ENCODE measurements at places on chromosomes 6 and 20.

GRCh38 chr6:166253281-166253681 lies 54.9 kb downstream of the PRR18 start:
- DNase-seq = no peak

DNA sequence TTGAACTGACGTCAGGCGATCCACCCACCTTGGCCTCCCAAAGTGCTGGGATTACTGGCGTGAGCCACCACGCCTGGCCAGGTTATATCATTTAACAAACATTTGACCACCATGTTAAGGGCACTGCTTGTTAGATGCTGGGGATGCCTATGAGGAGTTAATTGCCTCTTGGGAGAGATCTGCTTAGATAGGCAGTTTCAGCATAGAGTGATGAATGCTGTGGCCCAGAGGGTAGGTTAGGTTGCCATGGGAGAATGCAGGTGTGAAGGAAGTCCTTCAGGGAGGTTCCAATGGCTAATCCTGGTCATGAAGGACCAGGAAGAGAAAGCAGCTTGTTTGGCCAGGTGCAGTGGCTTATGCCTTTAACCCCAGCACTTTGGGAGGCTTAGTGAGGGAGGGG lies 17.0 kb downstream of the PHF20 start:
- no peak for DNase-seq

GRCh38 chr20:39705032-39705431 lies 742.9 kb downstream of the DHX35 start:
- DNase-seq = no peak

GRCh38 chr20:1332749-1333300 lies 3.9 kb upstream of the SDCBP2 start:
- DNase-seq = no peak

- DNase-seq = peak; percentile 42
These were observed 43.4 kb downstream of the SNRNP48 start for GRCh38 chr6:7633361-7633760.

- peak; percentile 40 for DNase-seq
These were observed 19.9 kb downstream of the SLC13A3 start for GRCh38 chr20:46631212-46631869.

- no peak for DNase-seq
These were observed 116.7 kb downstream of the JPH2 start for GRCh38 chr20:44070139-44070900.

- DNase-seq = peak; percentile 87
These were observed 40.4 kb upstream of the TINAG start for GRCh38 chr6:54267798-54268197.

GRCh38 chr6:7546020-7546369 lies 4.5 kb downstream of the DSP start:
- DNase-seq = peak; percentile 33

DNA sequence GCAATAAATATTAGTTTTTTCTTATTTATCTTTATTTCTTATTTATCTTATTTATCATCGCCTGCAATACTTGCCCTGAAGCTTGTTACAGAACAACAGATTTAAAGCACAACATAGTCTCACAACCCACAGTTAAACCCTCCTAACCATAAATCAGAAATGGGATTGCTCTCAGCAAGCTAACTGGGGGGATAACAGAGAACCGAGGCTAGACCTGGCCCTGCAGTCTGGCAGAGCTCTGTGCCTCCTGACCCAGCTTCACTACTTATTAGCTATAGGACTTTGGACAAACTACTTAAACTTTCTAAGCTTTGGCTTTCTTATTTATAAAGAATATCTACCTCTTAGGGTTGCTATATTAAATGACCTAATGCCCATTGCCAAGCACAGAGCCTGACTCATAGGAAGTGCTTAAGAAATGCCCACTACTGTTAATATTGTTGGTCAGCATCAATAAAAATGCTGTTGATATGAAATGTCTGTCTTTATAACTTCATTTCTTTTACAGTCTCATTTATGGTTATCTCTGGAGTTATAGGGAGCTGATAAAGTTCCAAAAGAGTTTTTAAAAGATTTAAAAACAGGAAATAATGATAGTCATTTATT lies 87.9 kb upstream of the BEND6 start:
- DNase-seq = peak; percentile 53

DNA sequence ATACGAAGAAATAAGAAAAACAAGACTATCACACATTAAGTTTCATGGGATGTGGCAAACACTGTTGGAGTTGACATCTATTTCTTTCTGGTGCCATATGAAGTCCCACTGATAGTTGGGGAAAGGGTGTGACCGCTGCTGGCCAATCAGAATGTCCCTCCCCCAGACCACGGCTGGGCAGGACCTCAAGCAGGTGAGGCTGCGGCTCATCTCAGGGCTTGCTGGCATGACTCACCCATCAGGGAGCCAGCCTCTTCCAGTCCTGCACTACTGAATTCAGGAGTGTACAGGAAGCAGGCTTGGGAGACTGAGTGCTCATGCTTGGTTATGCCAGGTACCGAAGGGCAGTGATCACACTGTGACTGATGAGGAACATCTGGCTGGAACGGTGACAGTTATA lies 18.9 kb downstream of the PREP start:
- no peak for DNase-seq

- DNase-seq = peak; percentile 18
These were observed 804 bp downstream of the C6orf141 start for GRCh38 chr6:49551078-49551865.

DNA sequence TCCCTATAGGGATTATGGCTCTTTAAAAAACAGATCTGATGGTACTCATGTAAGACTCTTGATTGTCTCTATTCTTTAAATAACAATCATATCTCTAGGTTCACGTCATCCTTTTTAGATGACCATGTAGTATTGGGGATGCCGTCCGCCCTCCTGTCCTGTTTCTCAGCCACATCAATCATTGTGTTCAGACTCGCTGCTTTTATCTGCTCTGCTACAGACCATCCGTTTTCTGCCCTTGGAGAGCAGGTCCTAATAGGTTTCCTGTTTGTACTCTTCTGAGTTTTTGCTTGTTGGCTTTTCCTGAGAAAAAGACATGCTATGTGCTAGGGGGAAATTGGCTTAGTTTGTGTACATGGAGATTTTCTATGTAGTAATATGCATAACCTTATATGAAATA lies 76.8 kb downstream of the SASH1 start:
- DNase-seq = no peak

GRCh38 chr20:49928411-49929141 lies 7.6 kb upstream of the RNF114 start:
- DNase-seq = peak; percentile 95

DNA sequence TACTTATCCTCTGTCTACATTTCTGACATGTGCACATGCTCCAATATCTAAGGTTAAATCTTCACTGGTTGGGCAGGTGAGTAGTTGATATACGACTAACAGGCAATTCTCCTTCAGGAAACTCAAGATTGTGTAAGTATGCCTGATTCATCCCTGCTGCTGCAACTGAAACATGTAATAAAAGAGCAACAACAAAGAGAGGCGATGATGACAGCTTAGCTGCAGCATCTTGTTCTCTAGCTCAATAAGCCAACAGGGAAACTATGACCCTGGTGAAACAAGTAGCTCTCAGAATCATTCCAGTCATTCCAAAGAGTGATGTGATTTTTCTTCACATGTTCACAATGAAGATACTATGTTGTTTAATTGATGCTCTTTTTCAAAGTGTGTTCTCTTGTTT lies 74.4 kb downstream of the ELOVL4 start:
- peak; percentile 96 for DNase-seq

DNA sequence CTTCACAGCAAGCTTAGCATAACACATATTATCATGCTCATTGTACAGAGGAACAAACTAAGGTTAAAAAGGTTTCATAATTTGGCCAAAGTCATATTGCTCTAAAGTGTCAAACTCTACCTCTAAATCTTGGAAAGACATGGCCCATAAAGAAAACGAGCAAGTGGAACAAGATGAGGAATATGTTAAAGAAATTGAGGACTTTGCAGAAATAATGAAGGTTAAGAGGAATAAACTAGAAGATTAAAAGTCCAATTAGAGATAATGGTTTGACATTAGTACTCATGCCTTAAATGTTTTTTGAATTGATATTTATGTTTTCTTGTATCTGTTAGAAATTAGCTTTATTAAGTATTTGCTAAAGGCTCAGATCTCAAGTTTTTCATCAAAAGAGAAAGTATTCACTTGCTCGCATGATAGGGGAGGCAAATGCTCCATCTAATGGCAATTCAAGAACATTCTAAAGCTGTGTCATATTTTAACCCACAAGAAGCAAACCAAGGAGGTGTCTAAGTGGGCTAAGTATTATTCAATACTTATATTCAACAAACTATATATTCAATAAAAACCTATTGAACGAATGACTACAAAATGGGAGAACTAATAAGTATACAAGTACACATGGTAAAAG lies 192.9 kb upstream of the SPTLC3 start:
- DNase-seq = no peak

DNA sequence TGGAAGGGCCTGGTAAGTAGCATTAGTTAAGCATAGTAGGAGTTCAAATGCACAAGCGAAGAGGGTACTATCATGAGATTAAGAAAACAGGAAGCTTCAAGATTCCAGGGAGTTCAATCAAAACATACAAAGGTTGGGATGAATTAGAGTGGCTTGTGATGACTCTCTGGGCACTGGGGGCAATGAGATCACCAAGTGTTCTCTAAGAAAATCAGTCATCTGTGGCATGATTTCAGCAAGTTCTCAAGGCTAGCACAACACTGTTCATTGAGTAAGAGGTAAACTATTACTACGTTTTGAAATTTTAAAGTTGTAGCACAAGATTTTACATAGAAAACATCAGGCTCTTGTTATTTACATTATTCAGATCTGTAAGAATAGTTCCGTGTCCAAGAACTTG lies 139.7 kb upstream of the FLRT3 start:
- DNase-seq = peak; percentile 58

- no peak for DNase-seq
These were observed 107.3 kb downstream of the EPB41L2 start for GRCh38 chr6:130955755-130956154.

- no peak for DNase-seq
These were observed 35.8 kb upstream of the ZNF831 start for GRCh38 chr20:59127839-59128238.

GRCh38 chr6:161318456-161318855 lies 44.6 kb upstream of the AGPAT4 start:
- no peak for DNase-seq

DNA sequence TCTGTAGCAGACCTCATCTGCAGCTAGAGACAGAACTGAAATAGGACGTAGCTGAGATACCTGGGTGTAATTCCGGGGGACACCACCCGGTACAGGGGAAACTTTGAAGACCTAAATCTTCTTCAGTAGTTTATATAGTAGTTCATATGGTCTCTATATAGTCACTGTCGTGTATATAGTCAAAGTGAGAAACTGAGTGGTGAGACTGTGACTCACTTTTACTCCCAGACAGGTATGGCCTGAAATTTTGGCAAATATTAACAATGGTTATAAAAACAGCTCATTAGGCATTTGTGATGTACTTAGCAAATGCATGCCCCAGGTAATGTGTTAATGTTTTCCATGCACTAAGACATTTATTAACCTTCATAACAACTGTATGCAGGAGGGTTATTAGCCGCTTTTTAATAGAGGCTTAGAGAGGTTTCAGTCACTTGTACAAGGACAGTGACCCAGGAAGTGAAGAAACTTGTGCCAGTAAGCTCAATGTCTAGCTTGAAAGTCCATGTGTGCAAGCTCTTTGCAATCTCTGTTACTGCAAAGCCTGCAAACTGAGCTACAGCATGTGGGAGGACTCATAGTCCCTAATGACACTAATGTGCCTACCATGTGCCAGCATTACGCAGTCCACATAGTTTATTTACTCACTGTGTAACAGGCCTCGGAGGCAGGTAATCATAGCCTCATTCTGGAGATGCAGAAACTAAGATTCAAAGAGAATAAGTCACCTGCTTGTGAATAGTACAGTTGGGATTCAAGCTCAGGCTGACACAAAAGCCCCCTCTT lies 165.4 kb upstream of the CHD6 start:
- DNase-seq = no peak

- no peak for DNase-seq
These were observed 232.2 kb downstream of the ERMARD start for GRCh38 chr6:169983651-169984050.

- DNase-seq = no peak
These were observed 94.7 kb downstream of the ADTRP start for GRCh38 chr6:11683871-11684270.

GRCh38 chr6:47096211-47096895 lies 54.2 kb upstream of the ADGRF1 start:
- DNase-seq = no peak

- no peak for DNase-seq
These were observed 36.7 kb downstream of the LAMA2 start for GRCh38 chr6:128919412-128920180.

DNA sequence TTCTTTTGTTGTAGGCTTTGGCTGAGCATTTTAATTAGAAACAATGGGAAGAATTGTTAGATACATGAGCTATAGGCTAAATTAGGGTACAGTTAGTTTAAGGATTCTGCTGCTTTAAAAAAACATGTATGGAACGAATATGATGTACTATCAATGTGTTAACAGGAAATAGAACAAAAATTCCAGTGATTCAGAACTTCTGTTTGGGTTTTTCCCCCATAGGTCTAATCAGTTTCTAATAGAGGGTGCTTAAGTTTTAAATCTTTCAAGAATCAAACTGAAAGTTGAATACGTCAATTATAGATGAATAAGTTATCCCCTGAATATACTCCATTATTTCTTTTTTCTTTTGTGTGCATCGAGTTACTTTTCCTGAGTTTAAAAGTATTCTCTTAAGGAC lies 1.9 kb downstream of the TAB2 start:
- no peak for DNase-seq

DNA sequence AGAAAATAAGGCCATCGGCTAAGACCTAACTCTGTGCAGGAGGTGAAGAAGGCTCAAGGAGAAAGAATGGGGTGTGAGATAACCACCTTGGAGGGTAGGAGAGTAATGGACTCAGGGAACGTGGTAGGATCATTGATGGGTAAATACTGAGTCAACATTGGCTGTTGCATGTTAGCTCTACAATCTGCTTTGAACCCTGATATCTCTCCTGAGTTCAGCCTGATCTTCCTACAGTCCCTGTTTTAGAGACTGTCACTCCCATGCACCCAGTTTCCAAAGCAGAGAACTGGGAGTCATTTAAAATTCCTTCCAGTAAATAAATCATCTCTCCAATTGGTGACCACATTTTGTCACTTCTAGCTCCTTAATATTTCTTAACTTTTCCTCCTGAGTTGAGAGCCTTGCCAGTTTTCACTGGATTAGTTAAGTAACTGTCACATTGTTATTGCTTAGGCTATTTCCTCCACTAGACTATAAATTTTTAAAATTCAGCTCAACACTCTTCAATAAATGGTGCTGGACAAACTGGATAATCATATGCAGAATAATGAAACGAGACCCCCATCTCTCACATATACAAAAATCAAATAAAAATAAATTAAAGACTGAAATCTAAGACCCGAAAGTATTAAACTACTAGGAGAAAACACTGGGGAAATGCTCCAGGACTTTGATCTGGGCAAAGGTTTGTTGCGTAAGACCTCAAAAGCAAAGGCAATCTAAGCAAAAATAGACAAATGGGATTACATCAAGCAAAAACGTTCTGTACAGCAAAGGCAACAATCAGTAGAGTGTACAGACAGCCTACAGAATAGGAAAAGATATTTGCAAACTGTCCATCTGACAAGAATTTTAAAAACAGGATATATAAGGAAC lies 138.9 kb upstream of the TMEM170B start:
- peak; percentile 63 for DNase-seq

GRCh38 chr6:38871741-38872568 lies 156.8 kb downstream of the DNAH8 start:
- peak; percentile 70 for DNase-seq

Measured in choroid plexus epithelial cell (primary cell).